ENCODE measurements at places on chromosomes 2 and 18.

GRCh38 chr2:46471697-46472096, 7.7 kb upstream of the TMEM247 start:
- DNase-seq, result no peak

DNA sequence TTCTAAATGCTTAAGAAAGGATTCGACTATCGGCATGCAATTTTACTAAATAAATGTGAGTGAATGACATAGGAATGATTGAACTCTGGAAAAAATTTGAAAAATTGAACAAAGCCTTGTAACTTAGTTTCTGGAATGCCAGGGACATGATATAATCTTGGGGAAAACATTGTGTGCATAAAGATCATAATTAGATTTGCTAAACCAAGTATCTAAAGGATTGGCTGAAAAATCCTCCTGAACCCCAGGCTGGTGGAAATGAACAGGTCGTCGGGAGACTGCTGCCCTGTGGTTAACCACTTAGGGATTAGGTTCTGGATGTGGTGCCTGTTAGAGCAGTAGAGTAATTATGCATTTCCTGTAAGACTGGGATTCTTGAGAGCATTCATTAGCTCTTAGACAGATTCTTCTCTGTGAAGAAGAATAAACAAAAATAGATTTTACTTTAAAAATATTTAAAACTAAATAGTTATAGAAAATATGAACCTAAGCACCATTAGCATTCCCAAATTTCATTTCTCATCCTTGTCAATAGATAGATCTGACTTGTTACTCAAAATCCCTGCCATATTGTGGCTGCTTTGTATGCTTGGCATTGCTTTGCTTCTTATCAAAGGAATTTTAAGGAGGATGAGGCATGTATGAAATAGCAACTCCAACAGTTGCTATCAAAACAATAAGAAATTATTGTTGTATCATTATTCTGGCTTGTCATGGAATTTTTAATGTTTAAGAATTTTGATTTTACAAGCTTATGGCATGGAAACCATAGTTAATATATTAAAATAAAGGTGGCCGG, 55.9 kb downstream of the LYPD6B start:
- DNase-seq, result no peak

DNA sequence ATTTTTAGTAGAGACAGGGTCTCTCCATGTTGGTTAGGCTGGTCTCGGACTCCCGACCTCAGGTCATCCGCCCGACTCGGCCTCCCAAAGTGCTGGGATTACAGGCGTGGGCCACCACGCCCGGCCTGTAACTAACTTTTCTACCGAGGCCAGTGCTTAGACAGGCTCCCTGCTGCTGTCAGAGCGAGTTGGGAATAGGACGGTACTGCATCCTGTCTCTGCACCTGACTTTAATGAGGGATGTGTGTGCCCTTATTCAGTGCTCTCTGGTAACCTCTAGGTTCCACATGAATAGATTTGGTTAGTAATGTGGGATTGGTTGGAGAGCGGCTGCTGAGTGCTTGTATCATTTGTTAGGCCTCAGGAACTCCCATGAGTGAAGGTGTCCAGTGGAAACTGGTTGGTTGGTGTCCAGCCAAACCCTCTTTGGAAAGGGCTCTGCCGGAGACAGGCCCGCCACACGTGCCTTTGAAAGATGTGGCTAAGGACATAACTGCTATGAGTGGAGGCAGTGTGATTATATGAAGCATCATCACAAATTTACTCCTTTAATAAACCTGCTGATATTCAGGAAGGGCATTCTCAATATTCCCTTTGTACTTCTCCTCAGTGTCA, 36.6 kb downstream of the MYOM1 start:
- DNase-seq, result no peak

GRCh38 chr2:182784777-182785176, 68.7 kb downstream of the DNAJC10 start:
- no peak for DNase-seq

DNA sequence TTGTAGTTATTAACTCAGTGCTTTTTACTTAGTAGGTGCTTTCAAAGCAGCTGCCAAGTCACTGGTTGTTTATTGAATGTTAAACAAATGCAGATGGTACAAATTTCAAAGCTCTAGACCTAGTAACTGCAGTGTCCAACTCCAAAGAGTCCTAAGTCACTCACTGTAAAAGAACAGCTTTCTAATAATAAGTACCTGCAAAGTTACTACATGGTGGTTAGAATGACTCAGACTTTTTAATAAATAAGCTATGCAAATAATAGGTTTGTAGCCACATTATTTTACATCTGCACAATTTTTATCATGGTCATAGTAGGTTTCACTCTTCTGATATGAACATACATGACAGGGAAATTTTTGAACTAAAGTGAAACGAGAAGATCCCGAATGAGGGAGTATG, 1620.4 kb upstream of the CELF4 start:
- no peak for DNase-seq

DNA sequence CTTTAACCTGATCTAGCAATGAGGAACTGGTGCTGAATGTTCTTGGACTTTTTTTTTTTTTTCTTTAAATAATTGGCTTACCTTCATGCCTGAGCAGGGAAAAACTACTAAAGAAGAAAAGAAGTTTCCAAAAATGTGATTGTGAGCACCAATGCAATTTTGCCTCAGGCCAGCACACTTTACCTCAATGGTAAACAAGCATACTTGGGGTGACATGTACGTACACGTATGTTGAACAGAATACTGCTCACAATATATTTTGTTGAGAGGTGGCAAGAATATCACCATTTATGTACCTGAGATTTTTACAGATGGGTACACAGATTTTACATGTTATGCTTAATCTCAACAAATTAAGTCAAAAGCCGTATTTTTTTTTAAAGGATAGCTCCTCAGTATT, 144.3 kb downstream of the FIGN start:
- no peak for DNase-seq

DNA sequence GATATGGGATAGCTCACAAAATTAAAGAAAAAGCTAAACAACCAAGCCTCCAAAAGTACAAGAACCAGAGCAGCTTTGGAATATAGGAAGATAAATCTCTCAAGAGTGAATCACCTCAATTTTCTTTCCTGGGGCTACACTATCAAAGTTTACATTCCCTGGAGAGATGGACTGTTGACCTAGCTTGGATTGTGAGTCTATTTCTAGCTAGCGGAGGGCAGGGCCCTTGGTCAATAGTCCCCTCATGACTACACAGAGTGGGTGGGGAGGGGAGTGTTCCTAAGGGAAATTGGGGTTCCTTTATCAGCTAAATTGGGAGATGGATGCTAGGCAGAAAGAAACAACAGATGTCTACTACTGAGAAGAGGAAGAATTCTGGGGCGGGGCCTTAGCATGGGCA, 29.9 kb upstream of the EIF2AK3 start:
- no peak for DNase-seq
